Suppressor macrophage treated with lipopolysaccharide for 4 hours (primary cell): ENCODE measurements at places on chromosomes 3 and 15.

DNA sequence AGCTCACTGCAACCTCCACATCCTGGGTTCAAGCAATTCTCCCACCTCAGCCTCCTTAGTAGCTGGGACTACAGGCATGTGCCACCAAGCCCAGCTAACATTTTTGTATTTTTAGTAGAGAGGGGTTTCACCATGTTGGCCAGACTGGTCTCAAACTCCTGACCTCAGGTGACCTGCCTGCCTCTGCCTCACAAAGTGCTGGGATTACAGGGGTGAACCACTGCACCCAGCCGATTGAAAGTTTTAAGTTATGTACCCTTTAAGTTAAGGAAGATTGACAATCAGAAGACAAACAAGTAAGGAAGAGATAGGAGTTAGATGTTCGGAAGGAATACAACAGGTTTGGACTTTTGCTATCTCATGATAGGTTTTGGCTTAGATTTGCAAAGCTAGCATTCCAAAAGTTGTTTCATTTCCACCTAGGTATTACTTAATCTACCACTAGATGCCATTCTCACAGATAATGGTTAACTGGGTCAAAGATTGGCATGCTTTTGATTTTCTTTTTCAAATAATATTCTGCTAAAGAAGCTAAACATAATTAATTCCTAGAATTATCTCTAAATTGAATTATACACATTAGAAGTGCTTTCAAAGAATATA lies 35.0 kb downstream of the GATM start:
- DNase-seq: no peak

DNA sequence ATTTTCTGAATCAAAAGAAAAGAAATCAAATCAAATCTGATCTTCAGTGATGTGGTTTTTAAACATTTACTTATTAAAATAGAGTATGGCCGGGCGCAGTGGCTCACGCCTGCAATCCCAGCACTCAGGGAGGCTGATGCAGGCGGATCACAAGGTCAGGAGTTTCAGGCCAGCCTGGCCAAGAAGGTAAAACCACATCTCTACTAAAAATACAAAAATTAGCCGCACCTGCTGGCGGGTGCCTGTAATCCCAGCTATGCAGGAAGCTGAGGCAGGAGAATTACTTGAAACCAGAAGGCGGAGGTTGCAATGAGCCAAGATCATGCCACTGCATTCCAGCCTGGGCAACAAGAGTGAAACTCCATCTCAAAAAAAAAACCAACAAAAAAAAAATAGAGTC lies 169.1 kb downstream of the ULK4 start:
- no peak for DNase-seq

GRCh38 chr3:115401851-115402501 lies 221.3 kb upstream of the GAP43 start:
- DNase-seq: no peak

DNA sequence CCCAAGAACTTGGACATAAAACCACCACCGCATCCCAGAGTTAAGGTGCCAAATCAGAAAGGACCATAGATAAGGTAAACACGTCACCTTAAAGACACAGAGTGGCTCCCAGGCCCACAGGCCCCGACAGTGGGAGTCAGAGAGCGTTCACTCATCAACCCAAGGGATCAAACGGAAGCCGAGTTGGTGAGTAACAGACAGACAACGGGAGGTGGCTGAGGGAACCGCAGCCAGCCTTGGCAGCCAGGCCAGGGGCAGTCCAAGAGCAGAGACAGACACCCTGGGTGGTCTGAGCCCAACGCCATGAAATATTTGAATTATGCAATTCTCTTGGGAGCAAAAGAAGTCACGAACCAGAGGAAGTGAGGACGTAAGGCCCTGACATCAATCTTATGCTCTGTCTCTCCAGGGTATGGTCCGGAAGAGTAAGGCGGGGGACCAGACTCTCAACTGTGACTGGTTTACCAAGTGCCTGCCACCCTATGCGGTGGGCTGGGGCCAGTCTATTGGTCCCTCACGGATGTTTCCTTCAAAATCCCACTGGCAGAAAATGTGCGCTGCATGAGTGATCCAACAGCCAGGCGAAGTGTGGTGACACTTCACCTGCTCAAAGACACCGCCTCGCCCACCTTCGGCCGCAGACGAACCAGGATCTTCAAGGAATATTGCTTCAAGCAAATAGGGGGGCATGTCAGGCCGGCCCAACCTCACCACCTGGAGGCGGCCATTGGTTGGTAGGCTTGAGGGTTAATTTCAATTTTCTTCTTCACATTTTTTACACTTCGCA lies 34.3 kb downstream of the TMEM44 start:
- DNase-seq: no peak

DNA sequence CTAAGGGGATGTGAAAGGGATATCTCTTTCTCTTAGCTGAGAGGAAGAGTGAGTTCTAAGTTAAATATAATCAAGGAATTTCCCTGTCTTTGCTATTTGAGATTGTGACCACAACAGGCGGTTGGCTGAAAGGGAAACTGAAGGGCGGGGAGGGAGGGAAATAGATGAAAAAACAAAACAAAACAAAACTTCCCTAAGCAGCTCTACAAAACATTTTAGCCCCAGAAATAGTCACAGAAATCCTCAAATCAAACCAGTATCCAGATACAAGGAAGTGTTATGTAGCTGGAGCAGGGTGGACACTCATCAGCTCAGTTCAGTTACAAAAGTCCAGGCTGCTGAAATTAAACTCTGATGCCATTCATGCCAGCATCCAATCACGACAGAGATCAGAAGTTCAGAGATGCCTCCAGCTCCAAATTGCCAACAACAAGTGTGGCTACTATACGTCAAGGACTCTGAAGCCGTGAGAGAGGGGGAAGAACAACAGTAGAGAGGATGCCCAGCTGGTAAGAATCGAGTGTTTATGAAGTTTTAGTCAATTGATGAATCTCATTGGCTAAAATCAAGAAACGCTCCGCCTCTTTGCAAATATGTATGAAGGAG lies 319 bp upstream of the TP63 start:
- DNase-seq: peak; percentile 48

- DNase-seq: no peak
Measured at GRCh38 chr3:37228749-37229148, 54.4 kb upstream of the LRRFIP2 start.

GRCh38 chr3:186798239-186798874 lies 7.9 kb downstream of the RFC4 start:
- DNase-seq: no peak

DNA sequence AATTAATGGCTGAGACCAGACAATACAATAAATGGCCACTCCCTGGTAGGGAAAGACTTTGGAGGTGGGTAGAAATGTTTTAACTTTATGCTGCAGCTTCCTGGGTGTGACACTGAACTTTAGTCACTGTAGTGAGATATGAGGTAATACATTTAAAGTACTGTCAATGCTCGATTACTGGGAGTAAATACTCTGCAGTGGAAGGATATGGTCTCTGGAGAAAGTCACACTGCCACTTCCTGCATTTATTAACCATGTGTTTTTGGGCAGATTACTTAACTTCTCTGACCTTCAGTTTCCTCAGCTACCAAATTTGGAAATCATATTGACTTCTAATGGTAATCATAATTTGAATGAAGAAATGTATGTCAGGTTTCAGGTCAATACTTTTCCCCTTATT lies 317.1 kb upstream of the TGFBR2 start:
- DNase-seq: peak; percentile 61

GRCh38 chr3:69738315-69738714 lies 949 bp upstream of the MITF start:
- peak; percentile 85 for DNase-seq

- DNase-seq: no peak
Measured at GRCh38 chr3:49422379-49423248, at the start of gene AMT. Gene AMT, minus strand, starts transcription at chr3:49422473. Its CDS starts 23 bp downstream, at chr3:49422450.
